ENCODE measurements at places on chromosomes 3 and 15. TPM values are rescaled to one million over a fixed set of nuclear protein-coding genes. Genes with fewer than 3 reads are reported as not detected.

DNA sequence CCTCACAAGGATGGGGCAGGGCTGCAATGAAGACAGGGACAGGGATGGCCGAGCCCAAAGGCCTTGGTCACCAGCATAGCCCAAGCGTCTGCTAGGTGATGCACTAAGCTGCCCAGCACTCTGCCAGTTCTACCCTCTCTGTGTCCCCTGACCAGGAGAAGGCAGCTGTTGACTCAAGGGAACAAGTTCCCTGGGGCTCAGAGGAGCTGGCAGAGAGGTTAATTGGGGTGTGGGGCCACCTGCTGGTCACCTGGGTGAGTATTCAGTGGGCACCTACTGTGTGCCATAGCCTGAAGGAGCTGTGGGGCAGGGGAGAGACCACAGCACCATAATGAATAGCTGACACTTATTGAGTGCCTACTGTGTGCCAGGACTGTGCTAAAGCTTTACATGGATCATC is 22.0 kb upstream of the DOCK3 start:
- H3K36me3 ChIP-seq, result no peaks in the 10 kb centered on the region
- DNase-seq, result peak; percentile 89
- H3K4me1 ChIP-seq, result no peaks in the 10 kb centered on the region
- peak overlapping the region; percentile 70 for H3K27ac ChIP-seq
- no peak overlapping the region for H3K4me3 ChIP-seq
- H3K27me3 ChIP-seq, result no peaks in the 10 kb centered on the region

- no peak overlapping the region for H3K4me3 ChIP-seq
- peak overlapping the region; percentile 52 for H3K27ac ChIP-seq
- DNase-seq, result no peak
- H3K36me3 ChIP-seq, result no peaks in the 10 kb centered on the region
Measured at GRCh38 chr3:115071166-115071565, 75.9 kb downstream of the ZBTB20 start.

DNA sequence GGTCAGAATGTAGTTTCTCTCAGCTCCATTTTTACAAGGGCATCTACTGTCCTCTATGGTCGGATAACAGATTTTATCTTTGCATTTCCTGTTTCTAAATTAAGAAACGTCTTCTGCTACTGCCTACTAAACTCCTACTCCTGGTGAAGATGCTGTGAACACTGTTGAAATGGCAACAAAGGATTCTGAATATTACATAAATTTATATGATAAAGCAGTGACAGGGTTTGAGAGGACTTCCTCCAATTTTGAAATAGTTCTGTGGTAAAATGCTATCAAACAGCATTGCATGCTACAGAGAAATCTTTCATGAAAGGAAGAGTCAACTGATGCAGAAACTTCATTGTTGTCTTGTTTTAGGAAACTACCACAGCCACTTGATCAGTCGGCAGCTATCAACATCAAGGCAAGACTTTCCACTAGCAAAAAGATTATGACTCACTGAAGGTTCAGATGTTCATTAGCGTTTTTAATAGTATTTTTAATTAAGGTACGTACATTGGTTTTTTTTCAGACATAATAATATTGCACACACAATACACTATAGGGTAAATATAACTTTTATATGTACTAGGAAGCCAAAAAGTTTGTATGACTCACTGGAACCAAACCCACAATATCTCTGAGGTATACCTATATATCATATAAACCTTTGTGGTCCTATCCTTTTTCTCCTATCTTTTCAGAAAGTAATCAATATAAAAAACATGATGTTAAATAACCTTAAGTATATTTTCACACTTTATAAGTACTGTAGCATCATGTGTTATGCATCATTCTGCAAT is 156.1 kb downstream of the STAG1 start:
- H3K4me3 ChIP-seq, result no peak overlapping the region
- H3K27me3 ChIP-seq, result no peaks in the 10 kb centered on the region
- no peak for DNase-seq
- peaks cover 7% of the 10 kb centered on the region for H3K36me3 ChIP-seq
- H3K27ac ChIP-seq, result no peak overlapping the region

- H3K4me1 ChIP-seq, result peaks cover 13% of the 10 kb centered on the region
- H3K27me3 ChIP-seq, result no peaks in the 10 kb centered on the region
- DNase-seq, result peak; percentile 73
- no peak overlapping the region for H3K27ac ChIP-seq
- H3K4me3 ChIP-seq, result no peak overlapping the region
- H3K36me3 ChIP-seq, result peaks cover 32% of the 10 kb centered on the region
Measured at GRCh38 chr3:15325228-15325627, 7.2 kb downstream of the SH3BP5 start.

GRCh38 chr3:107413264-107413663 is 36.0 kb downstream of the CCDC54 start:
- DNase-seq, result no peak
- no peaks in the 10 kb centered on the region for H3K27me3 ChIP-seq
- no peak overlapping the region for H3K4me3 ChIP-seq
- no peaks in the 10 kb centered on the region for H3K4me1 ChIP-seq

DNA sequence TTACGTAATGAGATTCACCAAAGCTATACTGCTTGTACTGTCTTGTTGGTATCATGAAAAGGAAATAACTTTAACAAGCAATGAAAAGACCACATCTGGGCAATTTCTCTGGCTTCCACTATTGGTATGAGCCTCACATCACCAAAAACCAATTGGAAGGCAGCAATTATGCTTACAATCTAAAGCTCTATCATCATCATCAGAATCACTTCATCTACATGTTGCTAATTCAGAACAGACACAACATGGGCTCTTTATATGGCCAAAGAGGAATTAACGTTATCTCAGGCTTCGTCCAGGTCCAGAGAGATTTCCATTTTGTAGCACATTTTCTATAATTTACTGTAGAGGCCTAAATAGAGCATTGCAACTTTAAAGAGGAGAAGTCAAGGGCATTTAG is 36.6 kb upstream of the SLCO3A1 start:
- H3K4me3 ChIP-seq, result no peak overlapping the region
- no peak for DNase-seq
- no peak overlapping the region for H3K27ac ChIP-seq
- H3K36me3 ChIP-seq, result no peaks in the 10 kb centered on the region
- H3K27me3 ChIP-seq, result no peaks in the 10 kb centered on the region

GRCh38 chr3:101310978-101311375 is 9.4 kb downstream of the IMPG2 start:
- H3K27me3 ChIP-seq, result no peaks in the 10 kb centered on the region
- H3K4me3 ChIP-seq, result no peak overlapping the region
- H3K27ac ChIP-seq, result no peak overlapping the region
- no peaks in the 10 kb centered on the region for H3K36me3 ChIP-seq

GRCh38 chr3:118782755-118783202 is 251.9 kb downstream of the IGSF11 start:
- H3K4me3 ChIP-seq, result no peak overlapping the region
- H3K27me3 ChIP-seq, result no peaks in the 10 kb centered on the region
- no peak overlapping the region for H3K27ac ChIP-seq
- H3K36me3 ChIP-seq, result peaks cover 49% of the 10 kb centered on the region
- no peaks in the 10 kb centered on the region for H3K4me1 ChIP-seq

- H3K36me3 ChIP-seq, result peaks cover 8% of the 10 kb centered on the region
- peak overlapping the region; percentile 92 for H3K27ac ChIP-seq
- DNase-seq, result peak; percentile 86
- H3K4me3 ChIP-seq, result peak overlapping the region; percentile 96
- no peaks in the 10 kb centered on the region for H3K4me1 ChIP-seq
- no peaks in the 10 kb centered on the region for H3K27me3 ChIP-seq
Measured at GRCh38 chr3:184016811-184017671, 643 bp downstream of the ABCC5 start.

DNA sequence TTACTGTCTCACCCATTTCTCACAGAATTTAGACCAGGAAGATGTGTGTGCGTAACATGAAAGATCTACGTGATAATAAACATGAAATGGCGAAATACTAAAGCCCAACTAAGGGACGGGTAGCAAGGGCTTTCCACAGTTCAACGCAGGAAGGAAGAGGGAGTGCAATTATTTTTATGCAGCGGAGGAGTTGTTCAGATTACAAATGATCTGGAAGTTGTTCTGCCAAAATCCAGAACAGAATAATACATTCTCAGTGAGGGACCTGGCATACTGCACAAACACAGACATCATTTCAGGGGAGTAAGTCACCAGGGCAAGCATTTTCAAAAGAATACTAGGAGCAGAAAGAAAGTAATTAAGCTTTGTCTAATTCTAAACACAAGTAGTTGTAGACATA is 133.6 kb upstream of the RAP2B start:
- no peaks in the 10 kb centered on the region for H3K27me3 ChIP-seq
- no peak overlapping the region for H3K27ac ChIP-seq
- no peak for DNase-seq
- H3K4me3 ChIP-seq, result no peak overlapping the region

DNA sequence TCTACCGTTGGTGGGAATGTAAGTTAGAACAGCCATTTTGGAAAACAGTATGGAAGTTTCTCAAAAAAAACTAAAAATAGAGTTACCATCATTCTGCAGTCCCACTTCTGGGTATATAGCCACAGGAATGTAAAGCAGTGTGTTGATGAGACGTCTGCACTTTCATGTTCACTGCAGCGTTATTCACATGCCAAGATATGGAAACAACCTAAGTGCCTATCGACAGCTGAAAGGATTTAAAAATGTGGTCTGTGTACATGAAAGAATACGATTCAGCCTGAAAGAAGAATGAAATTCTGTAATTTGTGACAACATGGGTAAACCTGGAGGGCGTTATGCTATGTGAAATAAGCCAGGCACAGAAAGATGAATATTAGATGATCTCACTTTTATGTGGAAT is 157.7 kb downstream of the THSD4 start:
- H3K4me1 ChIP-seq, result peaks cover 2% of the 10 kb centered on the region
- H3K4me3 ChIP-seq, result no peak overlapping the region
- no peak overlapping the region for H3K27ac ChIP-seq
- no peaks in the 10 kb centered on the region for H3K27me3 ChIP-seq
- no peaks in the 10 kb centered on the region for H3K36me3 ChIP-seq

- H3K27me3 ChIP-seq, result no peaks in the 10 kb centered on the region
- H3K4me3 ChIP-seq, result no peak overlapping the region
- H3K4me1 ChIP-seq, result no peaks in the 10 kb centered on the region
Measured at GRCh38 chr3:40201770-40202169, 107.7 kb upstream of the EIF1B start.

- H3K36me3 ChIP-seq, result peaks cover 4% of the 10 kb centered on the region
- no peak overlapping the region for H3K27ac ChIP-seq
- no peak for DNase-seq
- no peak overlapping the region for H3K4me3 ChIP-seq
- H3K27me3 ChIP-seq, result no peaks in the 10 kb centered on the region
Measured at GRCh38 chr3:100420885-100421284, 19.5 kb downstream of the LNP1 start.

DNA sequence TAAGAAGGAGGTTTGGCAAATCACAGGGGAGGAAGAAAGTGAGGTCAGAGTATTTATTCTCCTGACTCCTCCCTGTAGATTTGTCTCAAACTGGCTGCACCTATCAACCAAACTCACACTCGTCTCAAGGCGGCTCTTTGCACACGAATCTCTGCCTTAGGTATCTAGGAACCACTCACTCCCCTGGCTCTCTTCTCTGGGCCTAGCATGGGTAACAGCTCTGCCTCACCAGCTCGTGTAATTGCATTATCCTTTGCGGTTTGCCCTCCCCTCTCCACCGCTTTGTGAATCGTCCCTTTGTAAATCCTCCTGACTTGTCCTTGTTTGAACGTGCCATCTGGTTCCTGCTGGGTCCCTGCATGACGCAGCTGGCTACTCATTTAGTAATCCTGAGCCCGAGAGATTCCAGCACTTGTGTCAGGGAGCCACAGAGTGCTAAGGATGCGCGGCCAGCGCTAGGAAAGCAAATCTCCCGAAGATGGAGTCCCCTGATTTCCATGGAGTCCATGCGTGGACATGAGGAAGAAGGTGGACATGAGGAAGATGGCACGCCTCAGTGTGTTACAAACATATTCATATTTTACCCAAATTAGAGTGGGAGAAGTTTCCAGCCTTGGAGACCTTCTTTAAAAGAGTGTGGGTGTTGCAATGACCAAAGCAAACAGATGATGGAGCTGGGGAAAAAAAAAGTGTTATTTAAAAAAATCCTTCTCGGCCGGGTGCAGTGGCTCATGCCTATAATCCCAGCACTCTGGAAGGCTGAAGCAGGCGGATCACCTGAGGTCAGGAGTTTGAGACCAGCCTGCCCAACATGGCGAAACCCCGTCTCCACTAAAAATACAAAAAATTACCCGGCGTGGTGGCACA is 26.7 kb downstream of the NRROS start:
- no peaks in the 10 kb centered on the region for H3K4me1 ChIP-seq
- no peak overlapping the region for H3K4me3 ChIP-seq
- peak overlapping the region; percentile 79 for H3K27ac ChIP-seq
- peak; percentile 96 for DNase-seq
- H3K27me3 ChIP-seq, result no peaks in the 10 kb centered on the region

DNA sequence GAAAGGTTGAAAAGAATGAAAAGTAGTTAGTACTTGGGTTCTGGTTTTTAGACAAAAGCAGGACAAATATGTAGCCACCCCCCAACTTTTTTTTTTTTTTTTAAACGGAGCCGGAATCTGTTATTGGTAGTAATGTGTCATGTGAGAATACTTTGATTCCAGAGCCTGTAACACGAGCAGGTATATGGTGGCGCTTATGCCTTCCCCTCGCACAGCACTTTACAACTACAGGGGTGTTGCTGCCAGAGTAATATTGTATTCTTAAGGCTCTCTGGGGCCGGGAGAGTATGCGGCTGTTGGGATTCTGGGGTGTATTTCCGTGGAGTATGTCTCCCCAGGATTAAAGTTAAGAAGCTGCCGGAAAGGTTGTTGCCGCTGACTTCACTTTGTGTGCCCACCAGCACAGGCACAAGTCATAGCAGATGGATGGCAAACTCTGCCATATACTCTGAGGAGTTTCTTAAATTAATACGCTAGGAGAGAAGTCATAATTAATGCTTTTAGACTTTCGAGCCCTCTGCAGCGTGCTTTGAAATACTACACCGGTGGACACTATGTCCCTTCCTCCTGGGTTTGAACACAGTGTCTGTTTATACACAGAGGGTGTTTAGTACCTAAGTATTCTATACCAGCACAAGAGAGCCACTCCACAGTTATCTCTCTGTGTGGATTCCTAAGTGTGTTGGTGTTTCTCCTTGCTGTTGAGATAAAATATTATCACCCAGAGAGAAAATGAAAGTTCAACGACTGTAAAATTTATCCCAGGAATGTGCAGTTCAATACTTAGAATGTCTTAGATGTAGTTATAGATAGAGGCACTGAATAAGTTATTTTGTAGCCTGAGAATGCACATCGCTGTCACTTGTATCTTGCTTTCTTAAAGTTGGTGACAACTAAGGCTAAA is 1.4 kb downstream of the MBNL1 start:
- H3K36me3 ChIP-seq, result no peaks in the 10 kb centered on the region
- H3K4me3 ChIP-seq, result peak overlapping the region; percentile 79
- peak; percentile 58 for DNase-seq

VEPH1 gene
- 17.1 TPM for total RNA-seq

TWF2 gene
- total RNA-seq, result 47.5 TPM

CSK gene
- total RNA-seq, result 68.5 TPM

OR5K2 gene
- total RNA-seq, result not detected

PLIN1 gene
- total RNA-seq, result 0.22 TPM

ITGA11 gene
- 0.36 TPM for total RNA-seq

CHRNA3 gene
- total RNA-seq, result 2.5 TPM

Measured in endodermal cell (in vitro differentiated cells).